Activated gamma-delta T cell treated with Interleukin-2 at 50 U/mL for 16 hours (primary cell): ENCODE measurements at places on chromosomes 16 and 17.

DNA sequence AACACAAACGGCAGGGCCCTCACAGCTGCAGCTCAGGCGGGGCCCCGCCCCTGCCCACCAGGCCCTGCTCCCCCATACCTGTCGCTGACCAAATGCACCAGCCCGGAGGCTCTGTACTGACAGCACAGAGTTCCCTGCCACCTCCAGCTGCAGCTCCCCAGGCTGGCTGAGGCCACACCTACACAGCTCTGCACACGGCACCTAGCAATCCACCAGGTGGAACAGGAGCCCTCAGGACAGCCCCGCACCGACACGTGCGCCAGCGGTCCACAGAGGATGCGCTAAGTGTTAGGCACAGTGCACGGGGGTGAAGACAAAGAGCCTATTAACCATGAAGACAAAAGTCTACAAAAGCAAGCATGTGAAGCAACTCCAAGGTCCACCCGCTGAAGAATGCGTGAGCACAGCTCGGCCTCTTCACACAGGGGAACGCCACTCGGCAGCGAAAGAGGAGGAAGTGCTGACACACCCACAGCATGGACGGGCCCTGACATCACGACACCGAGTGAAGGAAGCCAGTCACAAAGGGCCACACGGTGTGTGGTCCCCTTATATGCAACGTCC, 5.4 kb downstream of the ZCCHC14 start:
- DNase-seq, result no peak

GRCh38 chr16:87702325-87702811, 63.4 kb downstream of the KLHDC4 start:
- peak; percentile 39 for DNase-seq

- DNase-seq, result no peak
Observed at GRCh38 chr17:80778716-80779115, 212.9 kb upstream of the CHMP6 start.

DNA sequence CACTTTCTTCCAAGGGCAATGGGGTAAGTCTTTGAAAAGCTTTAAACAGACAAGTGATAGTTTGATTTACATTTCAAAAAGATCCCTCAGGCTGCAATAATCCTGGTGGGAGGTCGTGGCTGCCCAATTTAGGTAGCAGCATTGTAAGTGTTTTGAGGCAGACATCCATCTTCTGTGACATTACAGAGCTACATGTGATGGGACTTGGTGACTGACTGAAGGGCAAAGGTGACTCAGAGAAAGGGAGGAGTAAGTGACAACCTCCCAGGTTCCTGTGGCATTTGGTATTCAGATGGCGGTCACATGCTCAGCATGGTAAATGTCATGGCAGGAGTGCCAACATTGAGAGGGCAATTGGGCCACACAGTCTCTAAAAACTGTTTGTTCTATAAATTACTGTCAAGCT, 26.5 kb downstream of the STAT3 start:
- peak; percentile 34 for DNase-seq

GRCh38 chr17:47905221-47905733, 9.2 kb downstream of the SP2 start:
- no peak for DNase-seq

- no peak for DNase-seq
Observed at GRCh38 chr17:71224824-71225575, 895.8 kb upstream of the SOX9 start.

DNA sequence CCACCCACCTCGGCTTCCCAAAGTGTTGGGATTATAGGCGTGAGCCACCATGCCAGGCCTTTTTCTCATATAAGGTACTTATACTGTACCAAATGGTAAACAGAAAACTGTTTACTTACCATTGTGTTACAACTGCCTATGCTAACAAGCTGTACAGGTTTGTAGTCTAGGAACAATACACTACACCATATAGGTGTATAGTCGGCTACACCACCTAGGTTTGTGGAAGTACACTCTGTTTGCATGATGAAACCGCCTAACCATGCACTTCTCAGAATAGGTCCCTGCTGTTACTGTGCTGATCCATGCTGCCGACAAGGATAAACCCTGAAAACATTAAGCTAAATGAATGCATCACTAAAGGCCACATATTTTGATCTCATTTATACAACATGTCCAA, 18.9 kb downstream of the DNAJA2 start:
- DNase-seq, result no peak

DNA sequence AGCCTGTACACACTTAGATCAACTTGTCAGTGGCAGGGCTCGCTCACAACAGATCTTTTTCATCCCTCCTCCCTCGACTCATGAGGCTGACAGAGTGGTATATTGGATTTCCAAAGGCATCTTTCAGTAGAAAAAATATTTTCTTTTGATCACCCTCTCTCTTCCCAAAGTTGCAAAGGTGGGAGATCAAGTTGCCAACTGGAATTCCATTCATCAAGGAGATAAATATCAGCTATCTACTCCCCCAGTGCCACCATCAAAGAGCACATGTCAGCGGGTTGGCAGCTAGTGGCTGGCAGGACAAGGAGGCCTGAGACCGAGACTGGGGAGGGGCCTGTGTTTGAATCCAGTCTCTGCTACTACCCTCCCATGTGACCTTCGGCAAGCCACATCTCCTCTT, 539.7 kb upstream of the CDH11 start:
- no peak for DNase-seq

- no peak for DNase-seq
Observed at GRCh38 chr17:79945591-79946255, 89.9 kb downstream of the TBC1D16 start.

- DNase-seq, result no peak
Observed at GRCh38 chr17:15398736-15399331, 57.4 kb upstream of the TEKT3 start.

DNA sequence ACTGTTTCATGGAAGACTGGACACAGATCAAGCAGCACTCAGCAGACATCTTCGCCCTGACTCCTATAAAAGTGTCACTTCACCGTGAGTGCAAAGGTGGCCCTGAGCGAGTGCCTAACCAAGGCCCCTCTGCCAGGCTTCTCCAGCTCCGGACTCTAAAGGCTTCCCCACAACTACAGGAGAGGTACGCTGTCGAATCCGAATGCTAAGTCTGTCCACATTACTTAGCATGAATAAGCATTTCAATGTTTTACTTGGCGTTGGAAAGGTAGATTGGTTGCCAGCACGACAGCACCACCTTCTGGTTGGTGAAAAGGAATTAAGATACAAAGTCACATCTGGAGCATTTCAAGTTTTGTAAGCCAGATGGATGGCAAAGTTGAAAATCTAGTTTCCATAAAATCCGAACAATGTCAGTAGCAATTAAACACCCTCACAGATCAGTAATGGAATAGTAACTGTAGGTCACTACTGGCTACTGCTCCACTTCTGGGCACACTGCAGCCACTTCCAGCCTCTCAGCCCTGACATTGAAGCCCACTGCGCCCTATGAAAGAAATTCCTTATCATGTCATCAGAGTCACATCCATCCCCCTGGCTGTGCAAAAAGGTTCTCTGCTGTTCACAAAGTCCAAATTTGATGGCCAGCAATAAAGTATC, 100.9 kb downstream of the PARN start:
- DNase-seq, result peak; percentile 35

- peak; percentile 21 for DNase-seq
Observed at GRCh38 chr17:76491271-76492122, 9.7 kb downstream of the RHBDF2 start.

GRCh38 chr17:752620-753219, 656 bp upstream of the GEMIN4 start:
- peak; percentile 39 for DNase-seq

DNA sequence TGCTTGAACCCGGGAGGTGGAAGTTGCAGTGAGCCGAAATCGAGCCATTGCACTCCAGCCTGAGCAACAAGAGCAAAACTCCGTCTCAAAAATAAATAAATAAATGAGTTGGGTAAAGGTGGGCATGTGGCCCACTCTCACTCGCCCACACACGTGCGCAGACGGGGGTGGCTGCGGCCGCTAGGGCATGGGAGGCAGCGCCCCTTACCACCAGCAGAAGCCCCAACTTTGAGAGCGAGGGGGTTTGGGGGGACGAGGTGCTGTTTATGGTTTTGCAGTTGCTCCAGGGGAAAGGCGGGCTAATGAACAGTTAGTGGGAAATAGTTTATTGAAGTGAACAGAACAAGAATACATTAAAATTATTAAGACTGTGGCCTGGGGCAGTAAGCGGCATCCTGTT, 14.9 kb upstream of the RBFOX3 start:
- peak; percentile 1 for DNase-seq

DNA sequence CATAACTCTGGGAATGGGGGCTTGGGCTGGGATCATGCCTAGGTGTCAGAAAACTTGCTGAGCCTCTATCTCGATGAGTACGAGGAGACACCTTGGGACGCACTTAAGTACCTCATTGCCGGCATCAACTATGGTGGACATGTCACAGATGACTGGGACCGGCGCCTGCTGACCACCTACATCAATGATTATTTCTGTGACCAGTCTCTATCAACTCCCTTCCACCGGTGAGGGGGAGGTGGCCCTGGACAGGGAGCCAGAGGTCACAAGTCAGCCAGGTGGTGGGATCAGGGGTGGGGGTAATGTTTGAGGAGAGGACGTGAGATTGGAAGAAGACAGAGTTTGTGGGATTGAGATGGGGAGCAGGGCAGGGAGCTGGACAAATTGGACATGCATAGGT, 3.4 kb upstream of the KDM6B start:
- DNase-seq, result no peak

DNA sequence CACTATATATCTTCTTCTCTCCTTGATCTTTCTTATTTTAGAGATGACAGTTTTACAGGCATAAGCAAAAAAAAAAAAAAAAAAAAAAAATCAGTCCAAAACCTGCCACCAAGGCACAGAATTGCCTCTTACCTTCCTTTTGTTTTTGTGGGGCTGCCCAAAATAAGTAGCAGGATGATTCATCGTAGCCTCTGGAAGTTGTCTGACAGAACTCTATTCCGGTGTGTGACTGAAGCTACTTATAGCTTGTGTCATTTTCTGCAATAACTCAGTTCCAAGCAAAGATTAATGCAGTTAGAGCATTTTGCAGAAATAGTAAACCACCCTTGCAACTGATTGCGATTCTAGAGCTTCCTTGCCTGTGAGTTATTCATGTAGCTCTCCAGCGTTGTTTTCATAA, 186.8 kb downstream of the KIF2B start:
- no peak for DNase-seq

DNA sequence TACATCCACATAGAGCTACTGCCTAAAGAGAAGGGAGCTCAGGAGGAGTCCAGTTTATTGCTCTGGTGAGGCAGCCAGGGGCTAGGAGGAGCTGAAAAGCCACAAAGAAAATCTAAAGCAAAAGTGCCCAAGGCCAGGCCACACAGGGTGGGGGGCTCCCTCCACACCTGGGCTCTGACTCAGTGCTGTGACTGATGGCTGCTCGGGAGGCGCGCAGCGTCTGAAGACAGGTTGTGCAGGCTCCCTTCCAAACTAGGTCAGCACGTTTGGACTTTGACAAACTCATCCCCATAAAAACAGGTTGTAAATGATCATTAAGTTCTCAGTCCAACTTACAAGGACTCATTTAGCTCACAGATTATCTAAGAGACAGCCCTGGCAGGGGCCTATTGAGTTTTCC, 22.2 kb upstream of the LCMT1 start:
- DNase-seq, result no peak

DNA sequence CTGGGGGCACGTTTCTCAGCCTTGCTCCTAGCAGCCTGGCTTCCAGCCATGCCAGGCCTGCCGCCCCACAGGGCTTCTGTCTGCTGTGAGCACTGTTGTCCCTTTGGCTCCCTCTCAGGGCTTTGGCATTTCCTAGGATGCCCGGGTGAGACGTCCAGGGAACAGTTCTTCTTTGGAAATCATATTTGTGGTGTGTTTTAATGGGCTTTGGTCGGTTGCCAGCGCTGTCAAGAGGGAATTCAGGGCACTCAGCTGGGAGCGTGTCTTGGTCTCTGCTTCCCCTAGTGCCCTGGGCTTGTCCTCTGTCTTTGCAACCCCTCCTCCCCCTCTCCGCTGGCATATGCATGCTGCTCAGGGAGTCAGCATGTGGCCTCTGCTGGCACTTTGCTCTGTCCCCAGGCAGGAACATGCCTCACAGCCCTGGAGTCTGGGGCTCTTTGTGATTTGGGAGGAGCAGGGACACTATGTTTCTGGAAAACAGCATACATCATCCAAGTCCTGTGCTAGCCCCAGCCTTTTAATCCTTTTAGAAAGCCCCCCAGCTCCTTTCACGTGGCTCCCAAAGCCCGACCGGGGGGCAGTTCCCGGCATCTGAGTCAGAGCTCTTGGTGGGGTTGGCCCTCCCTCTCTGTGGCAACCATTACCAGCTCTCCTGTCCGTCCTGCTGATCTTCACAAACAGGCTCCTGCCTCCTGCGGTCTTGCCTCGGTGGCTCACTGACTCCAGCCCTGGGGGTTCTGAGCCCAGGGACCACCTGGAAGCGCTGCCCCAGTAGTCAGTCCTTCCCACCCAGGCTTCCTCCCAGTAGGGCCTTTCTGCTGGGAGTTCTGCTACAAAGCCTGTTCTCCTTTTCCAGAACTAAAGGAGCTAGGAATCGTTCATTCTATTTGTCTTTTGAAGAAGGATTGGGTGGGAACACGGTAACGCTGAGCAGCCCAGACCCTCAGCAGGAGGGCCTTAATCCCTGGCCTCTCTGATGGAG, 26.7 kb downstream of the SAP30BP start:
- DNase-seq, result no peak

GRCh38 chr17:1861391-1862010, 31.7 kb downstream of the RPA1 start:
- no peak for DNase-seq

- DNase-seq, result no peak
Observed at GRCh38 chr17:51372345-51373004, 112.1 kb downstream of the UTP18 start.

- no peak for DNase-seq
Observed at GRCh38 chr16:10168258-10168657, 14.0 kb downstream of the GRIN2A start.

DNA sequence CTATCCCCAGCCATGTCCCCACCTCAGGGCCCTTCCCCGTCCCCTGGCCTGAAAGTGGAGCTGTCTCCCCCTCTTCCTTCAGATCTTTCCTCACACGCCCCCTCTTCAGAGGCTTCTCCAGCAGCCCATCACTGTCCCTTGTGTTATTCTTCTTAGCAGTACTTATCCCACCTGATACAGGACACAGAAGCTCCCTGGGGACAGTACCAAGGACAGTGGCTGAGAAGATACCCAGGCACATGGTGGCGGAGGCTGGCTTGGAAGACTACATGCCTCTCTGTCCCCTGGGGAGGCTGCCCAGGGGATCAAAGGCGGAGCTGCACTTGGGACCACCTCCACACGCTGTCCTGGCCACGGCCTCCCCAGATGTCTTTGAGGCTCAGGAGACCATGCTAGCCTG, 23.9 kb downstream of the HSD11B2 start:
- DNase-seq, result no peak

DNA sequence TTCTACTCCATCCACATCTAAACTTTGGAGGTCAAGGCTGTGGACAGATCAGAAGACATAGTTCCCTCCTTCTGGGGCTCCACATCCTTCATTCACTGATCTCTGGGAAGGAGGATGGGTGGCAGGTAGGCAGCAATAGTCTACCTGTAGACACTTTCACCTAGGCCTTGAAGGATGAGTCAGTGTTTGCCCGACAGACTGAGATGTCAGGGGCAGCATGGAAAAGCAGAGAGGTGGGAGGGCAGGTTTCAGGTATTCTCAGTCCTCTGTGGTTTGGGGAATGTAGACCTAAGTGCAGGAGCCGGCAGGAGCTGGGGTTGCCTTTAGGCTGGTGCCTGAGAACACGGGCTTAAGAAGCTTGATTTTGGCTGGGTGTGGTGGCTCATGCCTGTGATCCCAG, 171.9 kb upstream of the ZNF267 start:
- DNase-seq, result no peak
